ENCODE measurements at places on chromosomes 2 and 18. TPM values are rescaled to one million over a fixed set of nuclear protein-coding genes. Genes with fewer than 3 reads are reported as not detected.

Gene KCNF1
- total RNA-seq = not detected

Gene UNC50
- total RNA-seq = 25.5 TPM

Gene CD8B
- 423 TPM for total RNA-seq

Gene SMCHD1
- total RNA-seq = 142 TPM

Gene COL5A2
- 2.7 TPM for total RNA-seq

Gene CROCC2
- not detected for total RNA-seq

Gene TMEM37
- not detected for total RNA-seq

Gene HOXD11
- not detected for total RNA-seq

Gene PNKD
- 37.6 TPM for total RNA-seq

Gene NTSR2
- not detected for total RNA-seq

Gene ATP8B1
- total RNA-seq = not detected

Gene MAP3K19
- not detected for total RNA-seq

Gene UBXN2A
- 14.3 TPM for total RNA-seq

Gene CXCR1
- 0.55 TPM for total RNA-seq

Gene LYPD1
- not detected for total RNA-seq

Gene LIMS4
- total RNA-seq = 0.78 TPM

Gene ANO7
- 0.29 TPM for total RNA-seq

Gene FAM237A
- total RNA-seq = not detected

Gene SOWAHC
- not detected for total RNA-seq

Gene ATL2
- 58.7 TPM for total RNA-seq

Data from activated CD8-positive, alpha-beta T cell treated with anti-CD3 and anti-CD28 coated beads, Interleukin-2, amount 10 ng/mL, durations not matched to agents 7 days and 5 days (primary cell).